Body of pancreas (tissue), 4 donors: ENCODE measurements at places on chromosomes 13 and 19.

GRCh38 chr13:89115307-89115706 lies 1444.1 kb downstream of the SLITRK5 start:
- DNase-seq, result no peak

DNA sequence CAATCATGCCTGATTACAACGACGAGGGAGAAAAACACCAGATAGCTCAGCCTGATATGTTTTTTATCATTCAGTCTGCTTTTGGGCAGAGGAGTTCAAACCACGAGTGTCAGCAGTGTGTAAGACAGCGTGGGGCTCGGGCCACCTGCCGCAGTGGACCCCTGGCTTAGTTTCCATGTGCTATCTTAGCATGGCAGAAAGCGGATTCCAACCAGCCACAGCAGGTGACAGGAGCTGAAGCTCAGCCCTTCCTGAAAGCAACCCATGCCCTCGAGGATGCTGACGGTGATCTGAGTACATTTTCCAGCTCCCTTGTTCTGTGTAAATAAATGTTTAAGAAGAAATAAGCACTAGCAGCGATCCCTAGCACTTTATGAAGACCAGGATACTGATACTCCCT lies 32.2 kb upstream of the MBNL2 start:
- DNase-seq, result peak; percentile 15

- DNase-seq, result no peak
Measured at GRCh38 chr19:51187395-51188226, 37.3 kb upstream of the CD33 start.

GRCh38 chr13:94093652-94094315 lies 385.7 kb downstream of the DCT start:
- no peak for DNase-seq

DNA sequence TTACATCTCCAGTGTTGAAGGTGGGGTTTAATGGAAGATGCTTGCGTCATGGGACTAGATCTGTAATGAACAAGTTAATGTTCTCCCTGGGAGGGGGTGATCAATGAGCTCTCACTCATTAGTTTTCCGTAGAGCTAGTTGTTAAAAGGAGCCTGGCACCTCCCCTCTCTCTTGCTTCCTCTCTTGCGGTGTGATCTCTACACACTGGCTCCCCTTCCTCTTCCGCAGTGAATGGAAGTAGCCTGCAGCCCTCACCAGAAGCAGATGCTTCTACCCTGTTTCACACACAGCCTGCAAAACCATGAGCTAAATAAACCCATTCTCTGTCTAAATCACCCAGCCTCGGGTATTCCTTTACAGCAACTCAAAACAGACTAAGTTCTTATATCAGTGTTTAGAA lies 318.8 kb downstream of the SLITRK1 start:
- no peak for DNase-seq

GRCh38 chr13:33087091-33087490 lies 70.9 kb downstream of the KL start:
- no peak for DNase-seq

DNA sequence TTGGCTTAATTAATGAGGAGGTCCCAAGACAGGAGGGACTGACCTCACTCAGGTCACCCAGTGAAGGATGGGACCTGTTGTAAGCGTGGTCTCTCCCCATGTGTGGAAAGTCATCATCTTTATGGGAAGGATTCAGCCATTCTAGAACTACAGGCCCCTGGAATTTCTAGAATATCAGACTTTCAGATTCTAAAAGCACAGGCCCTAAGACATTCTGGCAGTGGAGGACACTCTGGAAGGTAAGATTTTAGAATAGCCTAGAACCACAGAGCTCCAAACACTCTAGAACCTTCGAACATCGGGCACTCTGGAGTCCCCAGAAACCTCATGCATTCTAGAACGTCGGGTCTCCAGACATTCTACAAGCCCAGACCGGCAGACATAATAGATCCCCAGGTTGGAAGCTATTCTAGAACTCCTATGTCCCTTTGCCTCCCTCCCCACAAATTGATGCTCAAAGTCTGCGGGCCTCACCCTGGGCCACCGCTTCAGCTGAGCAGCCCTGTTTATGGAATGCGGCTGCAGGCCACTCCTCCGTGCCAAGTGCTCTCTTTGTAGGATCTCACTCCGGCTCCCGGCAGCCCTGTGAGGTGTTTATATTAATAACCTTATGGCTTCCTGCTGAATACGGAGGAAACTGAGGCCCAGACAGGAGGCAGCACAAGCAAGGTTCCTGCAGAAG lies 1.9 kb upstream of the KLK15 start:
- DNase-seq, result peak; percentile 56

GRCh38 chr19:53659292-53659691 lies 27.5 kb downstream of the DPRX start:
- DNase-seq, result peak; percentile 12

DNA sequence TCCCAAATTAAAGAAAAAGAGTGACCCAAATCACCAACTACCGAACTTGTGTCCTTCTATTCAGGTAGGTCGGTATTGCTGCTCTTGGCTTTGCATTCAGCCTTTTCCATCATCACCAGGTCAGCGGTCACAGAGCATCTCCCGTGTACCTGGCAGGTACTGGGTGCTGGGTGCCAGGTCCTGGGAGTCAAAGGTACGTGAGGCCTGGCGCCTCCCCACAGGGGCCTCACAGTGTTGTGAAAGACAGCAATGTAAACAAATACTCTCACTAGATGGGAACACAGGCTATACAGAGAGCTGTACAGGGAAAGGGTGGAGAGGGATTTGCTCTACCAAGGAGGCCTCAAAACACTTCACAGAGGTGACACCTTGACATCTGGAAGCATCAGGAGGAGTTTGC lies 86.7 kb downstream of the ZIC5 start:
- DNase-seq, result no peak

- DNase-seq, result no peak
Measured at GRCh38 chr19:50384685-50385535, 763 bp downstream of the POLD1 start.

GRCh38 chr13:52393572-52394357 lies 12.2 kb downstream of the THSD1 start:
- DNase-seq, result no peak

DNA sequence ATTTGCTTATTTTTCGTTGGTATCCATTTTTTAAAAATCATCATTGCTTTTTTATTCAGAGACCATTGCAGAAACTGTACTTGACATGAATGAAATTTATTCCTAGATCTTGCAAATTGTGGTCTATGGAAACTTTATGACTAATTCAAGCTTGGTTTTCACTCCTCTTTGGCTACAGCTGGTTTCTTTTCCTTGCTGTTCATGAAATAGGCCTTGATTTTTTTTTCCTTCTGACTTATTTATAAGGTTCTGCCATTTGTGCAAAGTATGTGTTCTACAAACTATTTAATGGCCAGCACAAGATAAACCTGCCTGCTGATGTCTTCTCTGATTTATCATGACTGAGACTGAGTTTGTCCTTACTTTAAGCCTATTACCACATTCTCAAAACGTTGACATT lies 764.0 kb upstream of the SLITRK5 start:
- no peak for DNase-seq
